ENCODE measurements at places on chromosomes 2 and 18. TPM values are rescaled to one million over a fixed set of nuclear protein-coding genes. Genes with fewer than 3 reads are reported as not detected.

GRCh38 chr2:16021611-16022363 lies 81.4 kb downstream of the MYCN start:
- DNase-seq: no peak

GRCh38 chr2:234805836-234806235 lies 146.0 kb upstream of the SH3BP4 start:
- no peak for DNase-seq

- no peak for DNase-seq
Observed at GRCh38 chr2:236919209-236919608, 166.5 kb upstream of the COPS8 start.

DNA sequence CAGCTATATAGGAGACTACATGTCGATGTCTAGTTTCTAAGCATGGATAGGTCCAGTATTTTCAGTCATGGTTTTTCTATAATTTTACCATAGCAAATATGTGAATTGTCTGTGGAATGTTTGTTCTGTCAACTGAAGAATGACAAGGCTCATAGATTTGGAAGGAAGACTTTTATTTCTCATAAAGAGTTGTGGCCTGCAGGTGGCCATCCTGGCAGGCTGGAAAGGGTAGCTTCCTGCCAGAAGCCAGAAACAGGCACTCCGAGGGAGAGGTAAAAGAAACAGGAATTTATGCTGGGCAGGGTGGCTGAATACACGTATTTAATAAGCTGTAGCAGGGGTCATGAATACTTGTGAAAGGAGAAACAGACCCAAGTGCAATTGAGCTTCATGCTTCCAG lies 182.1 kb downstream of the PARD3B start:
- no peak for DNase-seq

GRCh38 chr2:193980599-193980998 lies 1676.4 kb upstream of the SLC39A10 start:
- no peak for DNase-seq

- no peak for DNase-seq
Observed at GRCh38 chr18:41548521-41549260, 406.3 kb upstream of the PIK3C3 start.

GRCh38 chr2:103627301-103627700 lies 865.5 kb downstream of the TMEM182 start:
- DNase-seq: no peak

GRCh38 chr2:120525056-120526046 lies 179.4 kb downstream of the INHBB start:
- DNase-seq: no peak

The GATA6 gene
- total RNA-seq: 8.3 TPM

The OSBPL6 gene
- total RNA-seq: 1.4 TPM

The OTOF gene
- not detected for total RNA-seq

The GAREM2 gene
- 3.0 TPM for total RNA-seq

The IL36G gene
- total RNA-seq: not detected

The SYT4 gene
- not detected for total RNA-seq

The MAPK4 gene
- total RNA-seq: 3.1 TPM

The GKN1 gene
- not detected for total RNA-seq

Measured in tibial nerve (tissue), 4 donors.